ENCODE measurements at places on chromosomes 3 and 15.

DNA sequence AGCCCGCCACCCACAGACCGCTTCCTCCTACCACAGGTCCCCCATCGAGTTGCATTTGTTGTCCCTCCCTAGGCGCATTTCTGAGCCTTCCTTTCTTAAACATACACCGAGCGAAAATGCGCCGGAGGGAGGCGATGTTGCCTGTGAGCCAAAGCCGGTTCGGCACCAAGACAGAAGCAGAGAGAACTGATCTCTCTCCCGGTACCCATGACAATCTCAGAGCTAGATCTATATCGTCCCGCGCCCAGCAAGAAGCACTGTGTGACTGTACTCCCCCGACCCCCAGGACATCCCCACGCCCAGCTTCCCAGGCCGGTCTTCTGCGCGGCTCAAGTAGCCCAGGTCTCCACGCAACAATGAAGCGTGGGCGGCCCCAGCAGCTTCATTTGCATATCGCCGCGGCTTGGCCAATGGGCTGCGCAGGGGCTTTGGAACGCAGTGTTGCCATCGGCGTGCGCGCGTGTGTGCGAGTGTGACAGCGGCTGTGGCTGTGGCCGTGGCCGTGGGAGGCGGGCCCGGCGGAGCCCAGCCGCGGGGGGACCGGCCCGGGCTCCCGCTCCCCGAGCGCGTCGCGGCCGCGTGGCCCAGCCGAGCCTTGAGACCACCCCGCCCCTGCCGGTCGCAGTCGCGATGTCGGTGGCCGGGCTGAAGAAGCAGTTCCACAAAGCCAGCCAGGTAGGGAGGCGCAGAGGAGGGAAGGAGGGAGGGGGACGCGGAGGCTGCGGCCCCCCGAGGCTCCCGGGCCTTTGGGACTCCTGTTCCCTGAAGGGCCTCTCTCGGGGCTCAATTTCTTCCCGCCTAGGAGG, at the start of gene SH3GL3:
SH3GL3 (plus strand) TSS at position 438 of the 806 bp plus-strand sequence; CDS start at position 631, 193 bp downstream.
- DNase-seq = peak; percentile 7
- peaks cover 25% of the 10 kb centered on the region for H3K27me3 ChIP-seq
- H3K4me3 ChIP-seq = peak within 1 kb of the TSS; percentile 28
- peaks cover 7% of the 10 kb centered on the region for H3K4me1 ChIP-seq
- H3K27ac ChIP-seq = no peak within 1 kb of the TSS

DNA sequence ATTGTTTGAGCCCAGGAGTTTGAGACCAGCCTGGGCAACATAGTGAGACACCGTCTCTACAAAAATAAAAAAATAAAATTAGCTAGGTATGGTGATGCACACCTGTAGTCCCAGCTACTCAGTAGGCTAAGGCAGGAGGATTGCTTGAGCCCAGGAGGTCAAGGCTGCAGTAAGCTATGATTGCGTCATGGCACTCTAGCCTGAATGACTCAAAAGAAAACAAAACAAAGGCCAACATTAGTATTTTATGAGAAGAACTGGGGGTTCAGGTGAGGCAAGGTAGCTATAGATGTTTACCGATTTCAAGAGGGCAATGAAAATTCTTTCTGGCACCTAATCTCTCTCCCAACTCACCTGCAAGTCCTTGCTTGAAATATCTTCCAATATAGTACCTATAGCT, 77.2 kb downstream of the GREM1 start:
- no peak for DNase-seq
- no peak overlapping the region for H3K27ac ChIP-seq
- H3K4me3 ChIP-seq = no peak overlapping the region

GRCh38 chr15:95875121-95875643, 455.3 kb upstream of the NR2F2 start:
- no peaks in the 10 kb centered on the region for H3K4me1 ChIP-seq
- H3K36me3 ChIP-seq = no peaks in the 10 kb centered on the region
- no peaks in the 10 kb centered on the region for H3K27me3 ChIP-seq
- DNase-seq = no peak

DNA sequence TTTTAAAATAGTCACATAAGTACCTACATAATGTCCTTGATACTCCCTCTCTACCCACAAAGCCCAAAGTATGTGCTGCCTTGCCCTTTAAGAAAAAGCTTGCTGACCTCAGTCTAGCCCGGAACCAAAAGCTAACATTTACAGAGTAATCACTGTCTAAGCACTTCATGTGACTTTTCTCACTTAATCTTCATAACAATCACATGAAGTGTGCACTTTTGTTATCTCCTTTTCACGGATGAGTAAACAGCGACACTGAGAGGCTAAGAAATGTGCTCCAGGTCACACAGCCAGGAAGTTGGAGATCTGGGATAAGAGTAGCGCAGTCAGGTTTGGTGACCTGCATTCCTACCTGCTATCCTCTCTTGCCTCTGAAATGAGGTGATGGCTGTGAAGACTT, 194.0 kb downstream of the ITPR1 start:
- no peaks in the 10 kb centered on the region for H3K4me1 ChIP-seq
- peaks cover 84% of the 10 kb centered on the region for H3K36me3 ChIP-seq
- H3K27ac ChIP-seq = no peak overlapping the region
- no peak overlapping the region for H3K4me3 ChIP-seq

- H3K4me3 ChIP-seq = no peak overlapping the region
- no peaks in the 10 kb centered on the region for H3K36me3 ChIP-seq
- no peak for DNase-seq
- no peaks in the 10 kb centered on the region for H3K27me3 ChIP-seq
- no peaks in the 10 kb centered on the region for H3K4me1 ChIP-seq
- H3K27ac ChIP-seq = no peak overlapping the region
Measured at GRCh38 chr15:57540211-57540610, 51.5 kb upstream of the MYZAP start.

DNA sequence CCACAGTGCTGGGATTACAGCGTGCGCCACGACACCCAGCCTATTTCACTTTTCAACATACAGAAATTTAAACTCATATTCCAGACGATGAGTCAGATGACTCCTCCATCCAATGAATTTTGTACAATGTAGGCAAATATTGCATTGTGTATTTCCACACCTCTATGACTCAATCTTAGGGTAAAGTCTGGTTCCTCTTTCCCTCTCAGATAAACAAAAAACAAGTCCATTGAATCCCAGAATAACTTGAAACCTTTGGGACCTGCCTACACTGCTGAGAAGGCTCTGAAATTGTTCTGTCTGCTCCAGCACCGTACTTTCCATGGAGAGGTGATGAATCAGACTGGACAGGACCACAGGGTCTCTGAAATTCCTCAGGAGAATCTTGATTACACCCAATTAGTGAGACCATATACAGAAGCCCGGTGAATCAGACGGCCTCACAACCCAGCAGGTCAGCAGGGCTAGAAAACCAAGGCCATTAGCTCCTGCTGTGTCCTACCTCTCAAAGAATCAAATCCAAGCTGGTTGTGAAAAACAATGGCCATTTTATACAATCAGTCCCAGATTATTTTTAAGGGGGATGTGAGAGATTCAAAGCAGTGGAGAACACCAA, 112.6 kb downstream of the ERC2 start:
- no peaks in the 10 kb centered on the region for H3K36me3 ChIP-seq
- DNase-seq = no peak
- H3K27me3 ChIP-seq = no peaks in the 10 kb centered on the region
- H3K27ac ChIP-seq = no peak overlapping the region

- H3K4me3 ChIP-seq = no peak overlapping the region
- no peaks in the 10 kb centered on the region for H3K27me3 ChIP-seq
- no peaks in the 10 kb centered on the region for H3K36me3 ChIP-seq
Measured at GRCh38 chr15:55937040-55937439, 56.4 kb downstream of the NEDD4 start.

GRCh38 chr3:37140899-37141541, 33.4 kb downstream of the LRRFIP2 start:
- H3K27me3 ChIP-seq = no peaks in the 10 kb centered on the region
- H3K4me1 ChIP-seq = no peaks in the 10 kb centered on the region
- H3K27ac ChIP-seq = no peak overlapping the region
- DNase-seq = no peak

- H3K27me3 ChIP-seq = no peaks in the 10 kb centered on the region
- H3K4me3 ChIP-seq = no peak overlapping the region
- no peaks in the 10 kb centered on the region for H3K4me1 ChIP-seq
- H3K36me3 ChIP-seq = no peaks in the 10 kb centered on the region
- no peak for DNase-seq
- H3K27ac ChIP-seq = no peak overlapping the region
Measured at GRCh38 chr15:60096157-60096556, 92.0 kb downstream of the FOXB1 start.

DNA sequence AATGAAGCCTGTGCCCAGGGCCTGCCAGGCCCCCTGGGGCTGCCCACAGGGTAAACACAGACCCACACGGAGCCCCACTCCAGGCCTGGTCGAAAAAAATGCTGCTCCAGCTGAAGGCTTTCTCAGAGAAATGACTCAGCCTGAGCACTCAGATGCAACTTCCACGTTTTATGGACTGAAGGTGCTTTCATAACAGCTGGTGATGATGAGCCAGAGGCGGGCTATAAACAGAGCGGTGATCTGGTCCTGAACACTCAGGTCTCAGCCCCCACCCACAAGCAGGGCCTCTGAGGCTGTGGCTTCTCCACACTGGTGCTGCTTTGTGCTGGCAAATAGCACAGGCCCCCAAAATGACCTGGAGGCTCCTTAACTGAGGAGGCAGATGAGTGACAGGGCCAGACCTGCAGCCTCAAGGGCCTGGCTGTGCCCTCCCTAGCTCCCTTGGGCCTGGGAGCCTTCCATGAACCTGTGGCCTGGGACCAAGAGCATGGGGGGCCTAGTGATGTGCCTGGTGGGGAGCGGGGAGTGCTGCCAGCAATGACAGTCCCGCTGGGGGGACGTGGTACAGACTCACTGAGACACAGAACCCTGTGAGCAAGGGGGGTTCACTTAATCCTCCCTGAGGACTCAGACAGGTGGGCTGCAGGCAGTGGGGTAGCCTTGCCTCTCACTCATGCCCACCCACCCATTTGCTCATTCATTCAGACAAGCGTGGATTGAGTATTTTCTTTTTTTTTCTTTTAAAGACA, 23.0 kb upstream of the FURIN start:
- H3K27me3 ChIP-seq = no peaks in the 10 kb centered on the region
- H3K4me3 ChIP-seq = no peak overlapping the region
- no peaks in the 10 kb centered on the region for H3K36me3 ChIP-seq
- H3K4me1 ChIP-seq = peaks cover 6% of the 10 kb centered on the region

- no peaks in the 10 kb centered on the region for H3K36me3 ChIP-seq
- DNase-seq = no peak
- H3K27me3 ChIP-seq = no peaks in the 10 kb centered on the region
Measured at GRCh38 chr3:167209011-167209410, 171.1 kb downstream of the ZBBX start.

- no peak overlapping the region for H3K4me3 ChIP-seq
- DNase-seq = no peak
- no peaks in the 10 kb centered on the region for H3K4me1 ChIP-seq
- H3K36me3 ChIP-seq = no peaks in the 10 kb centered on the region
- H3K27ac ChIP-seq = no peak overlapping the region
- no peaks in the 10 kb centered on the region for H3K27me3 ChIP-seq
Measured at GRCh38 chr3:146142757-146143156, 18.2 kb downstream of the PLOD2 start.

DNA sequence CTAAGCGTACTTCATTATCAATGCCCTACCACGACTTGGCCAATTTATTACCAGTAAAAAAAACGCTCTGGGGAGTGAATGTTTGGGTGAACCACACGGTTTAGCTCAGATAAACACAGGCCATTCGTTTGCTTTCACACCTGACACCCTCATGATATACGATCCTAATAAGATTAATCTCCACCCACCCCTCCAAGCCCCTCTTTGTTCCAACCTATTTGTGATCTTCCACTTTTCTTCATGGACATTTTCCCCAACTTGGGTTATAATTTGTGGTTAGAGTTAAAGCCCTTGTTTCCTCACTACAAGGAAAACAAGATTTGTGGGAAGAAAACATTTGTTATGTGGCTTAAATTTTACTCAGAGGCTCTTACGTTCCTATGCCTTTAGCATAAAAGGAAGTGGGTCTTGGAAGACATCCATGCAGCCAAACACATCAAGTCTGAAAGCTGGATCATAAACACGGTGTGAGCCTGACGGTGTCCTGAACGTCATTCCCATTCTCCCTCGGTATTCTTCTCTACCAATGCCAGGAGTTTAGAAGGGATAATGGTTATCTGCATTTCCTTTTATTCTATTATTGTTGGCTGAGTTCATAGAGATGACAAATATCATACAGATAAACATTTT, 518.9 kb downstream of the NR2F2 start:
- no peaks in the 10 kb centered on the region for H3K4me1 ChIP-seq
- H3K27ac ChIP-seq = no peak overlapping the region

DNA sequence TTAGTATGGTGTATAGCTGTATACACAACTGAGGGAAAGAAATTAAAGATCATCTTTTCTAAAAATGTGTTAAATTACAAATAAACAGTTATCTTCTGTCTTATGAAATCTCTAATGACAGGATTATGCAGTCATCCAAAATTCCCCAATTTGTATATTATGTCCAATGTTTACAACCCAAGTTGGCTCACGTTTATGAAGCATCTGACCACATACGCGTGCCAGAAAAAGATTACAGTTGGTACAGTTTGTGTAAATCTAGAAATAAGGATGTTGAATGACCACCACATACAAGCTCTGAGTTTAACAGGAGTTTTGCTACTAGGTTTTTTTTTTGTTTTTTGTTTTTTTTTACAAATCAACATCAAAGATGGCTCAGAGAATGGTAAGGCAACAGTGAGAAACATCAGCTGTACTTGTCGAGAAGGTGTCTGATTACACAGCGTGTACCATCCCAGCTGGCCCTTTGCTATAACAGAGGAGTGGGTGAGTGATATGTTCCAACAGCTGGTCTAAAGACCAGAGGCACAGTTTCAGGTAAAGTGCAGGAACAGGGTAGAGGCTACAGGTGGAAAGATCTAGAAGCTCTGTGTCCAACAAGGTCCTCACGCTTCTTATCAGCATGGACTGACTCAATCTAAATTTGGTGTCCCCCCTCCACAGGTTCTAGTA, 47.1 kb downstream of the USF3 start:
- no peaks in the 10 kb centered on the region for H3K36me3 ChIP-seq
- no peak overlapping the region for H3K4me3 ChIP-seq
- no peak for DNase-seq
- H3K27me3 ChIP-seq = no peaks in the 10 kb centered on the region
- no peak overlapping the region for H3K27ac ChIP-seq
- no peaks in the 10 kb centered on the region for H3K4me1 ChIP-seq

DNA sequence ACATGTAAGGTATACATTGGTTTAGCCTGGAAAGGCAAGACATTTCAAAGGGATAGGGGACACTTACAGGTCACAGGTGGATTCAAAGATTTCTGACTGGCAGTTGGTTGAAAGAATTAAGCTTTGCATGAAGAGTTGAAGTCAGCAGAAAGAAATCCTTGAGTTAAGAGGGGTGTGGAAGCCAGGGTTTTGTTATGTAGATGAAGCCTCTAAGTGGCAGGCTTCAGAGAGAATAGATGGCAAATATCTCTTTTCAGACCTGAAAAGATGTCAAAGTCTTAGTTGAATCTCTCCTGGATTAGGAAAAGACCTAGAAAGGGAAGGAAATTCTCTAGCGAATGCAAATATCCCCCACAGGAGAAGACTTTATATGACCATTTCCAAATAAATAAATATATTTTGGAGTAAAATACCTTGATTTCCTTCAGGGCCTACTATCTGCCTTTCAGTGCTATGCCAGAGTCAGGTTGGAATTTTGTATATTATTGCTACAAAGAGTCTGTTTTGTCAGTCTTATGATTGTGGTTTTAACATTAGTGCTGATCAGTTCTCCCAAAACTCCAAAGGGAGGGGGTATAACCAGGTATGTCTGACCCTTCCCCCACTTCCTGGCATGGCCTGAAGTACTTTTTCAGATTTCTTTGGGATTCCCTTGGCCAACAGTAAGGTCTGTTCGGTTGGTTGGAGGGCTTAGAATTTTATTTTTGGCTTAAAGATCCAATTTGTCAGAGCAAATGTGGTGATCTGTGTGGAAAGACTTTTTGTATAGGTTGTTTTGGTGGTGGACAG, 286.4 kb downstream of the LRTM1 start:
- H3K27me3 ChIP-seq = peaks cover 4% of the 10 kb centered on the region
- DNase-seq = no peak
- no peak overlapping the region for H3K4me3 ChIP-seq
- H3K27ac ChIP-seq = no peak overlapping the region
- no peaks in the 10 kb centered on the region for H3K4me1 ChIP-seq

Measured in CD4-positive, alpha-beta T cell (primary cell).